Right atrium auricular region (tissue), 2 donors: ENCODE measurements at places on chromosomes 6 and 20. TPM values are rescaled to one million over a fixed set of nuclear protein-coding genes. Genes with fewer than 3 reads are reported as not detected.

GRCh38 chr6:72175916-72176315 lies 289.6 kb downstream of the RIMS1 start:
- no peak for DNase-seq

The EDN1 gene
- 13.4 TPM for total RNA-seq

- no peak for DNase-seq
Observed at GRCh38 chr20:25739615-25740320, 43.1 kb upstream of the ZNF337 start.

The RBM24 gene
- 194 TPM for total RNA-seq

GRCh38 chr6:84500726-84501125 lies 263.7 kb downstream of the TBX18 start:
- DNase-seq = no peak
